Gastroesophageal sphincter (tissue), 4 donors: ENCODE measurements at places on chromosomes 2 and 18.

DNA sequence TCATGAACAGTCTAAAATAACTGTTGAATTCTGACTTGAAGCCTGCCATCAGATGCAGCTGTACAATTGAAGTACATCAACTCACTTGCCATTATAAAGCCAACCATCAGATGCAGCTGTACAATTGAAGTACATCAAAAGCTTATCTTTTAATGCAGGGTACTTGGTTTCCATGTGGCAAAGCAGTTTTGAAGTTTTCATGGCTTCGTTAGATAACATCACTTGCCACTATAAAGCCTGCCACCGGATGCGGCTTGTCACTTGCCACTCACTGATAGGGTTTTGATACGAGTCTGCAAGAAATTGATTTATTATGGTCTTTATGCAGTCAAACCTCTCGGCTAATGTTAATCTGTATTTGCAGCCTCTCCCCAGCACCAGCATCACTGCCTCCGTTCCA is 1605.8 kb downstream of the SUCLG1 start:
- no peak for ATAC-seq

- ATAC-seq: no peak
Measured at GRCh38 chr18:41906528-41907146, 48.4 kb upstream of the PIK3C3 start.

DNA sequence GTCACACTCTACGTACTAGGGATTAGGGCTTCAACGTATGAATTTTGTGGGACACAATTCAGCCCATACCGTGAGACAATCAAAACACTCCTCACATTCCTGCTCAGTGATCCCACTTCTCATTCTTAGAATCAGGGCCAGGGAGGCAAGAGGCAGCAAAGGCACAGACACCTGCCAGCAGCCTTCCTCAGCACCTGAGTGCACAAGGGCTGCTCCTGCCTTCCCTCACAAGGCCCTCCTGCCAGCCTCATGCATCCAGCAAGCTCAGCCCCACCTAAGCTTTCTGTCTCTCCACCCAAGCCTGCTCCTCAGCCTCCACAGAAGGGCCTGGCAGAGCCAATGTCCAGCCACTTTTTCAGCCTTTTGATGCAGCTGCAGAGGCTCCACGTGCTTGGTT is 141.6 kb downstream of the SP3 start:
- no peak for ATAC-seq

DNA sequence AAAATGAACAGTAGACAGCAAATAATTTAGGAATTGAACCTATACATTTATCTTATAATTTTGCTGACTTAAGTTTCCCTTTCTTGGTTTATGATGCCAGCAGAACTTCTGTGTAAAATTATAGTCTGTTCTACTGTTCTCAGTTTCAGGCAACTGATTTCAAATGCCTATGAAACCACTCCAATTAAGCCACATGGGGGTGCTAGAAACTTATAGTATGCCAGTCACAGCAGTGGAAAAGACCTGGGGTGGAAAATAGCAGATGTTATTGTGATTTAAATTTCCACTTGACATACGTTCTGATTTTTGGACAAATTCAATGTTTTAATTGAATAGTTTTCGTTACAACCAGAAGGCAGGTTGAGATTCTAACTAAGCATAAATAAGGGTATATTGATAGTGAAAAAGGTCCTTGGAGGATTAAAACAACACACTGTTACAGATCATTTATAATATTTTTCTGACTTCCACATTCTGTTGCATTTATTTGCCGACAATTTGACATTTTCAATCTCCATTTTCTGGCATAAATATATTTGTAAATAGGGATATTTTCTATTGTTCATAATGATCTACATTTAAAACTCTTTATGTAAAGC is 61.4 kb downstream of the CPS1 start:
- no peak for ATAC-seq

DNA sequence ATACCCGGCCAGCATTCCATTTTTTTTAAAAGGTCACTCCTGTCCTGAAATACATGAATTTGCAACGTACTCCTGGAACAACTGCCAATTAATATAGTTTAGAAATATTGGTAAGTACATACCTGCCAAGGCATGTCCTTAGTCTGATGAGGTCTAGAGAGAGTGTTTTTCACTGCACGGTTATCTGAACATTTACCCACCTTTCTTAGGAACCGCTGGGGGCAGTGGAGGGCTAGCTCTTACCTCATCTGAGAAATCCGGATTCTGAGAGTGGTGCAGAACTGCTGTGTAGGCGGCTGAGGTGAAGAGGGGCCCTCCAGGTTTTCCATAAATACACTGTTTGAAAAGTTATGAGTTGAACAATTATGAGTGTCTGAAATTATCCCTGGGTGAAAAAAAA is 133.1 kb upstream of the CCDC195 start:
- no peak for ATAC-seq

DNA sequence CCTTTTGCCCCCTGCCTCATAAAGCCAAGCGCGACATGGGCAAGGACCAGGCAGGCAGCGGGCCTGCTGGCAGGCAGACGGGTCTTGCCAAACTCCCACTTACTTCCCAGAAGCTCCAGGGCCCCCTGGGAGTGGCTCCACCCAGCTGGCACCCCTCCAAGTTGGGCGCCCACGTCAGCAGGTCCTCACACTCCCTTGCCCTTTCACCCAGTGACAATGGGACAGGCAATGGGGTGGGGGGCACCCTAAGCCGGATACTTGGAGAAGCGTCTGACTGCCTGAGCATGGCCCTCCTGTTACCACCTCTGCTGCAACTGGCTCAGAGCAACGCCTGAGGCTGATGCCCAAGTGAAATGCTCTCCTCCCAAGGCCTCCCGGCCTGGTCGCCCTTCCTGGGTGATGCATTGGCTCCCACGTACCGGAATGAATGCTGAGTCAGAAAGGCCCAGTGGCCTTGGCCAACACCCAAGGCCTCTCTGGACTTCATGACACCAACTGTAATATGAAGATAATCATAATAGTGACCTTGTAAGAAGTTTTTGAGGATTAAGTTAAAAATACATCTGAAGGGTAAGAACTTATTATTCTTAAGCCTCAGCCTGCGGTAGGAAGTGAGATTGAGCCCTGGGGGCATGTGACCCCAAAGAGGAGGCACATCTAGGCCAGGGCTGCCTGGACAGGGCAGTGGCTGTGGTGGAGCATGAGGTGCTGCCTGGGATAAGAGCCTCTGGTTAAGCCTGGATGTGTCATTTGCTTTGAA is 31.6 kb downstream of the KCNK3 start:
- peak; percentile 45 for ATAC-seq

DNA sequence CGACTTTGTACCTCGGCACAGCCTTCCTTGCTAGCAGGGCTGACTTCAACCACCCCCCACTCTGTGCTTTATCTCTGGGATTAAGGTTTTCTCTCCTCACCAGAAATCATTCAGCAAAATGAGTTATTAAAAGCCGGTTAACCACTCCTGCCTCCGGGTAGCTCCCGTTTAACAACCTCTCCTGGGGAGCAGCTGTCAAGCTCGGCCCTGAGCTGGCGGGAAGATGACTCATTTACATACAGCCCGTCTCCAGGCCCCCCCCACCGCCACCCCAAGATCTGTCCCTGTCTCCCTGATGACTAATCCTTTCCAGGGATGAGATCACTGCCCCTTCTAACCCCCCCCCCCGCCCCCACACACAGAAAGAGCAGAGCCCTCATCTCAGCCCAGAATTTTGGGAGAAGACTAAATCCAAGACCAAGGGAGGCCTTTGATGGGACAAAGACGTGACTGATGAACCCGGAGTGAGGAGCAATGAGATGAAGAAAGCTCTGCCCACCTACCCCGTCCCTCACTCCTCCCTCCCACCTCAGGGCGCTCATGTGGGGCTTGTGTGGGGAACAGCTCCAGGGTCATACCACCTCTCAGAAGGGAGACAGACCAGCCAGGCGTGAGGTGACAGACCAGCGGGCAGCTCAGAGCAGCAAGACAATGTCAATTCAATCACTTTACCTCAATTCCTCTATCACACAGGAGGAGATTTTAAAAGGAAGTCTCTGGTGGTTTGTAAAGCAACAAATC is 131.4 kb downstream of the MSH2 start:
- ATAC-seq: no peak

DNA sequence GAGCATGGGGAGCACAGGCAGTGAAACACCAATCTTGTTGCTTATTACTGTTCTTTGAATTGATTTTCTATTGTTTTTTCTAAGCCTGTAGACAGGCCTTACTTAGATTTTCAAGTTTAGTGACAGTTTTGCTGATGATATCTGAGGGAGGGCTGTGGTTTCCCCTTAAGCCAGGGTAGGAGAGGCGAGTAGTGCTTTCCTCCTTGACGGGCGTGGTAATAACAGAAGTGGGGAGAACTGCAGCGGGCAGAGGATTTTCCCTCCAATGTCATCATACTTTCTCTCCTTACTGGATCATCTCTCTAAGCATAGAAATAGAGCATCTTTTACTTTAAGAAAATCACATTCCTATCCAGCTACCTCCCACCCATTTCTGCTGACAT is 314.4 kb downstream of the ALK start:
- no peak for ATAC-seq

- ATAC-seq: no peak
Measured at GRCh38 chr18:61727241-61728193, 165.3 kb downstream of the RNF152 start.

- no peak for ATAC-seq
Measured at GRCh38 chr2:169923977-169924376, 96.7 kb downstream of the UBR3 start.

DNA sequence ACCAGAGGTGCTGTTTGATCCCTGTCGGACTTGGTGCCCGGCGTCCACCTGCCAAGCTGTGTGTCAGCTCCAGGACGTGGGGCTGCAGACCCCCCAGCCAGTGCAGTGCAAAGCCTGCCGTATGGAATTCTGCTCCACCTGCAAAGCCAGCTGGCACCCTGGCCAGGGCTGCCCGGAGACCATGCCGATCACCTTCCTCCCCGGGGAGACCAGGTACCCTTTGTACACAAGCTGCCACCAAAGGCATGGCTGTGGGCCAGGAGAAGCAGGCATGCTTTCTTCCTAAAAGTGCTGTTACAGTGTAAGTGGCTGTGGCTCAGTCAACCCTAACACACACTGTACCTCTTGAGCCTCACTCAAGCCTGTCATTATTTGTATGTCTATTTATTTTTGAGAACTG is 103.3 kb downstream of the RNF144A start:
- no peak for ATAC-seq

DNA sequence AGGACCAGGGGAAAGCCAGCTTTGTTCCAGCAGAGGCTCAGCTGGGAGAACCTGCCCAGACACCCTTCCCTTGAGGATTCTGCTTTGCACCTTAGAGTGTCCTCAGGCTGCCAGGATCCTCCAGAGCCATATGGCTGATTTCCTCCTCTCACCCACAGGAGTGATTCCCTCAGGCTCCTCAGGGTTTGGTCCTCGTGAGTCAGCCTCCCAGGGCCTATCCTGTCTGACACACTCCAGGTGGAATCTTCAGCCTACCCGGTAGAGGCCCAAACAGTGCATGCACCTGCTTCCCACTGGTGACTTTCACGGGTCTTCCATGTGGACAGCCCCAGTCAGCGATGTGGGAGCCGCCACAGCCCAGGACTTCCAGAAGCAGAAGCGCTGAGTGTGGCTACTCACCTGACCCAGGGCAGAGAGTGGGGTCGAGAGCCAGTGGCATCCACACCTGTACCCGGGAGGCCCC is 73.3 kb downstream of the TFCP2L1 start:
- ATAC-seq: no peak

- no peak for ATAC-seq
Measured at GRCh38 chr2:2767837-2768236, 436.8 kb upstream of the MYT1L start.

DNA sequence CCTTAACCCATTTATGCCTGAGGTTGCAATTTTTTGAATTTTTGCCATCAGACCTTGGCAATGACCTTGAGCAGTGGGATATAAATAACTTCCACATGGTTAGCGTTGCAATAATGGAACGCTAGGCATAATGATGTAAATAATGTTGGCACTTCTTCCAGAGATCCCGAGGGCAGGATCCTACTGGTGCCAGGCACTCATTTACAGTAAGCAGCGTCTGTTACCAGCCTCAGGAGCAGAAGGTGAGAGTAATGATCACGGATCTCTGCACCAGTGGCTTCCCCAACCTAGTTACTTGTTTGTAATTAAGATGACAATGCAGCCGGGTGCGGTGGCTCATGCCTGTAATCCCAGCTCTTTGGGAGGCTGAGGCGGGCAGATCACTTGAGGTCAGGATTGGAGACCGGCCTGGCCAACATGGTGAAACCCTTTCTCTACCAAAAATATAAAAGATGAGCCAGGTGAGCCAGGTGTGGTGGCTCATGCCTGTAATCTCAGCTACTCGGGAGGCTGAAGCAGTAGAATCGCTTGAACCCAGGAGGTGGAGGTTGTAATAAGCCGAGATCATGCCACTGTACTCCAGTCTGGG is 41.9 kb downstream of the CPO start:
- ATAC-seq: no peak

DNA sequence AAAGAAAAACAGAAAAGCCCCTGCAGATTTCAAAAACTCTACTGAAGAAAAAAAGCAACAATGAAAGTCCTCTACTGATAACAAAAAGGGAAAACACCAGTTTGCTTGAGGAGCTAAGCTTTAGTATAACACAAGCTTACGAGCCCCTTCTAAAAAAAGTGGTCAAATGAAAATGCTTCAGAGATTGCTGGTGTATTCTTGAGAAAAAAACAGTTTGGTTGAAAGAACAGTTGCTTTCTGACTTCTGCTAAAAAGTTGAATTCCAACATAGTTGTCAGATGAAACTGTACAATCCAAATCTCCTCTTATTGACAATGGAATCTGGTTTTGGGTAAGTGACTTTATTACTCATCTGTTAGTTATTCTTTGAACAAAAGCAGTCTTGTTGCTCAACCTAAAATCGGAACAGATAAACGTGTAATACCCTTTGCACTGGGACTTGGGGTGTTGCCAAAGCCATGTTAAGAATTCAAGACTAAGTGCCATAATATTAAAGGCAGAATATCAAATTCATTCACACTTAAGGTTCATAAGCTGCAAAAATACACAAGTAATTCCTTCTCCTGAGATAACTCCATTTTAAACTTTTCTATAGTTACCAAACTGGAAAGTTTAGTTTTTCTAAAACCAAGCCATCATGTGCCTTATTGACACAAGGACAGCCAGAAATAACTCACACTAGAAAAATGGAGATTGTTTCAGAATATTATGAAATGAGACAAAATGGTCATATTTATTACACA is 45.3 kb upstream of the SPAG16 start:
- peak; percentile 46 for ATAC-seq

- ATAC-seq: no peak
Measured at GRCh38 chr2:204205538-204205937, 269.0 kb downstream of the ICOS start.

DNA sequence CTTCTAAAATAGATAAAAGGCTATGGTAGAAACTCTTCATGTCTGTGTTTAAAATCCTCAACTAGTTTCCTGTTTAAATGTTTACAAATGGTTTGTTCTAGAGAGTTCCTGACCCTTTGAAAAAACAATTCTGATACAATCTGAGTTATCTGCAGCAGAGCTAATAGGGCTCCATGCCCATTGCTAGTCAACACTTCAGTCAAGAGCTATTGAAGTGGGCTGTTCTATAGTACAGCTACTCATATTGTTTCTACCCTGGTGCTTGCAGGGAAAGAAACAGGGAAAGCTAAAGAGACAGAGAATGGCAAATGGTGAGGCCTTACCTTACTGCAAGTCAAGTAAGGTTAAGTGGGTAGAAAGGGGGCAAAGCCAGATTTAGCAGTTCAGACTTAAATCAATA is 112.3 kb upstream of the CAVIN2 start:
- no peak for ATAC-seq
